ENCODE measurements at places on chromosomes 1 and 21. TPM values are rescaled to one million over a fixed set of nuclear protein-coding genes. Genes with fewer than 3 reads are reported as not detected.

The ANKRD45 gene
- polyA plus RNA-seq = 0.06 TPM

The GBP7 gene
- not detected for polyA plus RNA-seq

The PKP1 gene
- not detected for polyA plus RNA-seq

The SPATA17 gene
- not detected for polyA plus RNA-seq

The HSD3B1 gene
- polyA plus RNA-seq = not detected

The NGF gene
- not detected for polyA plus RNA-seq
